ENCODE measurements at places on chromosomes 2 and 18. TPM values are rescaled to one million over a fixed set of nuclear protein-coding genes. Genes with fewer than 3 reads are reported as not detected.

- no peak overlapping the region for H3K27ac ChIP-seq
- H3K36me3 ChIP-seq, result no peaks in the 10 kb centered on the region
- no peaks in the 10 kb centered on the region for H3K4me1 ChIP-seq
- DNase-seq, result no peak
These were observed 210.4 kb downstream of the SOCS6 start for GRCh38 chr18:70499218-70499691.

- H3K27me3 ChIP-seq, result peaks cover 8% of the 10 kb centered on the region
- peak overlapping the region; percentile 55 for H3K4me3 ChIP-seq
- peaks cover 10% of the 10 kb centered on the region for H3K4me1 ChIP-seq
- no peak overlapping the region for H3K27ac ChIP-seq
- no peak for DNase-seq
These were observed 969 bp upstream of the ALKAL2 start for GRCh38 chr2:288758-289361.

Gene IL36RN
- not detected for total RNA-seq

Gene PROKR1
- total RNA-seq, result not detected

GRCh38 chr2:72579591-72580180 lies 246.1 kb downstream of the EXOC6B start:
- peak; percentile 3 for DNase-seq
- H3K27ac ChIP-seq, result no peak overlapping the region
- no peaks in the 10 kb centered on the region for H3K36me3 ChIP-seq
- no peaks in the 10 kb centered on the region for H3K27me3 ChIP-seq

DNA sequence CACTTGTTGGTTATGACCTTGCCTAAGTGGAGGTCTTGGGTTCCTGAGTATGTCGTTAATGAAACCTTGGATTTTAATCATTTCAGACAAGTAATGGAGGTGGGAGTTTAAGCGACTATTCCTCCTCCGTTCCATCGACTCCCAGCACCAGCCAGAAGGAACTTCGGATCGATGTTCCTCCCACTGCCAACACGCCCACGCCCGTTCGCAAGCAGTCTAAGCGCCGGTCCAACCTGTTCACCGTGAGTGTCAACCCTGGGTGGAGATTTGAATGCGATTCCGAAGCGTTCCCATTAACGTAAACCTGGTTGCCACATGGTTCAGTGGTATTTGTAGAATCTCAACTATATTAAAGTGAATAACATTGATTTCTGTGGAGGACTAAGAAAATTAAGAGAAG lies 305.4 kb downstream of the AGAP1 start:
- no peaks in the 10 kb centered on the region for H3K36me3 ChIP-seq
- H3K27me3 ChIP-seq, result no peaks in the 10 kb centered on the region
- H3K4me3 ChIP-seq, result no peak overlapping the region
- DNase-seq, result no peak
- H3K4me1 ChIP-seq, result no peaks in the 10 kb centered on the region
- no peak overlapping the region for H3K27ac ChIP-seq

- no peaks in the 10 kb centered on the region for H3K36me3 ChIP-seq
- peak; percentile 32 for DNase-seq
- no peaks in the 10 kb centered on the region for H3K27me3 ChIP-seq
- H3K27ac ChIP-seq, result no peak overlapping the region
- no peak overlapping the region for H3K4me3 ChIP-seq
These were observed 739.1 kb upstream of the ZEB2 start for GRCh38 chr2:145258903-145259579.

DNA sequence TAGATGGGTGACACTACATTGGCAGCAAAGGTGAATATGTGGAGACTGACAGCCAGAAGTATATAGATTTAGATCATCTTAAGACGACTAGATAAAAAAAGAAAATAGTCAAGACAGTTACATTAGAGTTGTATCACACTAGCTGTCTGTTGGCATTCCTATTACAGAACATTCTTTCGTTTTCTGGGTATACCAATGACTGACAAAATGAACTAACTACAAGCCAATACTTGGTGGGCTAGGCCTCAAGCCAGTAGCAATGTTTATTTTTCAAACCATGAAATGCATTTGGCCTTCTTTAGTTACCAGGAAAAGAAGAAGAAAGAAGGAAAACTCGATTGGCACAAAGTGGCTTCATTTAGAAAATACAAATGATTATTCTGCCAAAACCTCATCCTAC lies 944.9 kb upstream of the ZEB2 start:
- no peaks in the 10 kb centered on the region for H3K36me3 ChIP-seq
- H3K4me3 ChIP-seq, result no peak overlapping the region
- H3K4me1 ChIP-seq, result no peaks in the 10 kb centered on the region

DNA sequence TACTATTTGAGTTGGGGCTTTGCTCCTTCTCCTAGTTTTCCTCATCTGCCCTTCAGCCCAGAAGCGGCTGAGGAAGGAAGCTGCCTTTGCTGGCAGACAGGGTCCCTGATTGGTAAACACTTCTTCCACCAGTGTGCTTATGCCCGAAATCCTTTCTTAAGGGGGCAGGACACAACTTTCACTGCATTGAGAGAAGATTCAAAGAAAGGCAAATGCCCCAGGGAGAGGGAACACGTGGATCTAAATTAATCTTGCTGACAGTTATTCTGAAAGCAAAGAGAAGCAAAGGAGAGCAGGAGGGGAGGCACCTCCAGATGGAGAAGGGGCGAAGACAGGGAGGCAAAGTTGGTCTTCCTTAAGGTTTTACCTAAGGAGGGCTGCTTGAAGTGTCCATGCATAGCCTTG lies 92.1 kb upstream of the EFEMP1 start:
- no peaks in the 10 kb centered on the region for H3K4me1 ChIP-seq
- H3K27ac ChIP-seq, result no peak overlapping the region
- H3K36me3 ChIP-seq, result no peaks in the 10 kb centered on the region
- no peaks in the 10 kb centered on the region for H3K27me3 ChIP-seq

GRCh38 chr18:3012136-3013023 lies 564 bp downstream of the LPIN2 start:
- H3K27ac ChIP-seq, result peak overlapping the region; percentile 81
- H3K4me1 ChIP-seq, result peaks cover 8% of the 10 kb centered on the region
- peak overlapping the region; percentile 61 for H3K4me3 ChIP-seq
- peak; percentile 46 for DNase-seq

Gene CLEC4F
- total RNA-seq, result 1.6 TPM

Gene SNED1
- total RNA-seq, result 120 TPM

Gene PIEZO2
- not detected for total RNA-seq
